ENCODE measurements at places on chromosomes 7 and 10. TPM values are rescaled to one million over a fixed set of nuclear protein-coding genes. Genes with fewer than 3 reads are reported as not detected.

GRCh38 chr10:43694526-43694925, 45.8 kb upstream of the ZNF32 start:
- DNase-seq, result no peak
- H3K4me1 ChIP-seq, result peaks cover 6% of the 10 kb centered on the region
- H3K4me3 ChIP-seq, result no peak overlapping the region
- no peaks in the 10 kb centered on the region for H3K27me3 ChIP-seq

- H3K36me3 ChIP-seq, result no peaks in the 10 kb centered on the region
- H3K27me3 ChIP-seq, result no peaks in the 10 kb centered on the region
- peaks cover 11% of the 10 kb centered on the region for H3K4me1 ChIP-seq
- no peak overlapping the region for H3K27ac ChIP-seq
- no peak overlapping the region for H3K4me3 ChIP-seq
Observed at GRCh38 chr7:131619336-131620305, 63.2 kb upstream of the PODXL start.

Gene VWA2
- polyA plus RNA-seq, result 0.49 TPM

GRCh38 chr10:106636766-106637491, 527.6 kb downstream of the SORCS1 start:
- H3K27ac ChIP-seq, result no peak overlapping the region
- no peaks in the 10 kb centered on the region for H3K27me3 ChIP-seq
- no peaks in the 10 kb centered on the region for H3K4me1 ChIP-seq
- H3K4me3 ChIP-seq, result no peak overlapping the region
- DNase-seq, result no peak
